Retinal pigment epithelial cell (primary cell): ENCODE measurements at places on chromosomes 3 and 15.

DNA sequence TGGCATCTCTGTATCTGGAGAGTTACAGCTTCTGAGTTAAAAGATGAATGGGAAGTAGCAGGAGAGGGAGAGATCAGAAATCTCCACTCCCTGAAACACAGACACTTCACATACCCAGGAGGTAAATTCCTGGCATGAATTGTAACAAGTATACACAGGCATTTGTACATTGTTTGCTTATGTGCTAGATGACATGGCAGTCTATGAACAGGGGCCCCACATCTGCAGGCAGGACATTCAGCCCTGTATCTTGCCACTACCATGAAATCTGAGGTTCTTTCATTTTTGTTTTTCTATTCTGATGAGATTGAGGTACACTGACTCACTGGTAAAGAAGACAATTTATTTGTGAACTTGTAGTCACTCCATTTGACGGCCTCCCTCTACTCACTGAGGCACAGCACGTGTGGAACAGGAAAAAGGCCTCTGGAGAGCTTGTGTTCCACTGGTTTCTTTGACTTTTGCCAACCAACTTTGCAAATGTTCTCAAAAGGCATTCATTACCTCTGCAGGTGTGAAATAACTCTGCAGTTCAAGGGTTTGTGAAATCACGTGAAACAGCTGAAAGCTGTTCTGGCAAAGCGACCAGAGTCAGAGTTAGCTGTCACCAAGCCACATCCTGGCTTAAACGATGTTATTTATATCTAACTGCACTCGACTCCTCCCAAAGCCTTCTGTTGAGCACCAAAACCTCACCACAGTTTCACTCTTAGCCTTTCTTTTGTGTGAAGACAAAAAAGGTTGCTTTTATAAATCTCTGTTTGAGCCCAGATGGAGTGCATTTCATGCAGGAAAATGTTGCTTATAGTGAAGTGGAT lies 401.3 kb upstream of the CFAP20DC start:
- no peak for DNase-seq

- DNase-seq = no peak
Measured at GRCh38 chr3:164397462-164397861, 680.8 kb downstream of the SI start.

DNA sequence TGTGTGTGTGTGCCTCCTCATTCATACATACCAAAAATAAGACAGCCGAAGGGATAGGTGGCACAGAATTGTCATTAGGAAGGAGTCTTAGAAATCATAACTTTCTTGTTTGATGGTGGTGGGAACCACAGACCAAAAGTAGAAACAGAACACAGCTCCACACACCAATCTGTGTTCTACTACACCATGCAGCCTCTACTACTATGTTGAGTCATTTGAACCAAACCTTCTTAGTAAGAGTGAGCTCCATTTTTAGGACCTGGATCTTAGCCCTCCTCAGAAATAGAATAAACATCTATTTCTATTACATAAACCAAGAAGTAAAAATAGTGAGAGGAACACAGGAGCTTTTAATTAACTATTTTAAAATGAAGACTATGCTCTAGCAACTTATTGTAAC lies 27.9 kb upstream of the PLCH1 start:
- no peak for DNase-seq

DNA sequence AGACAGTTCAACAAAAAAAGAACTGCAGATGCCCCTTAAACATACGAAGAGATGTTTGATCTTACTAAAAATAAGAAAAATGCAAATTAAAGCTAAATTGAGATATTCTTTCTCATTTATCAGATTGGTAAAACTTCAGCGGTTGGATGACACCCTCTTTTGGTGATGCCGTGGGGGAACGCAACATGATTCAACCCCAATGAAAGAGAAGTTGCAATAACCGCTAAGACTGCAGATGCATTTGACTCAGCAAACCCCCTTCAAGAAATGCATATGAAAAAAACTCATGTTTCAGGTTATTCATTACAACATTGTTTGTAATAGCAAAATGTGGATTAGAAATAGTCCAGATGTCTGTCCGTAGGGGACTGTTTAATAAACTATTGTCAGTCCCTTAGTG lies 3.6 kb downstream of the KLHL6 start:
- no peak for DNase-seq

DNA sequence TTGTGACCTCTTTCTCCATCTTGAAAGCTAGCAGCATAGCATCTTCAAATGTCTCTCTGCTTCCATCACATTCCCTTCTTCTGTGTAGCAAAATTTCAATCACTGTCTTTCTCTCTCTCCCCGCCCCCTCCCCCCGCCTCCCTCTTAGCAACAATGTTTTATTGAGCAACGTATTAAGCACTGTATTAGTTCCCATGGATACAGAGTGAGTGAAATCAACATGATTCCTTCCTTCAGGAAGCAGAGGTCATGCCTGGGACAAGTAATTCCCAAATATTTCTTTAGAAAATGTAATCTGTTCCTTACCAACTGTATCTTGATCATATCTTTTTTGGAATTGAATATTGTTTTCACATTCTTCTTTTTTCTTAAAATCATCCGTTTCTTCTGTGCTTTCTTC lies 373.7 kb upstream of the NECTIN3 start:
- DNase-seq = peak; percentile 22

DNA sequence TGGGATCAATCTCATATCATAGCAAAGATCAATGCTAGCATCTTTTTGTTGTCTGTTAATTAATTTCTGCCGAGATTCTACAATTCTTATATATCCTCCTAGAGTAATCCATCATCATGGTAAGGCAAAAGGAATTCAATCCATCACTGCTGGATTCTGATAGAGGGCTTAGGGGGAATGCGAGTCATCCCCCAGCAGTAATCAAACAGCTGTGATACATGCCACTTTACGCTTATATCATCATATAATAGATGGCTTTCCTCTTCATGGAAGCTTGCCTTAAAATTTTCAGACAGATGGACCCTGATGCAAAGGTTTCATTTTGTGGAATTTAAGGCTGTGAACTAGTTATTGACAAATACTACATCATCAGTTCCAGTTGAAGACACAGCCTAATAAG lies 645.9 kb downstream of the CADM2 start:
- DNase-seq = no peak

DNA sequence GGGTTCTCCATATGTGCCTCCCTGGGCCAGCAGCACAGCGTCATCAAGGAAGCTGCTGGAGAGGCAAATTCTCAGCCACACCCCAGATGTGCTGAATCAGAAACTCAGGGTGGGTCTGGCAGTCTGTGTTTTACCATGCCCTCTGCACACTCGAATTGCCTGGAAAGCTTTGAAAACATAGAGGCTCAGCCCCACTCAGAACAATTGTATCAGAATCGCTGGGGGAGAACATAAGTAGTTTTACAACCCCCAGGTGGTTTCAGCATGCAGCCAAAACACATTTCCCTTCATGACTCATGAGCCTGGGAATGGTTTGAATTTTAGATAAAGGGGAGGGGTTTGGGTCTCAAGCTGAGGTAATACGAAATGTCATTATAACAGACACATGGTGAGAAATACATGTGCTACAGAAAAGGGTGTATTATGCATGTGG lies 9.6 kb downstream of the TGM4 start:
- peak; percentile 79 for DNase-seq
